ENCODE measurements at places on chromosomes 5 and 9.
A peak's percentile ranks its signal among the peaks of the same experiment; 100 is the strongest.

DNA sequence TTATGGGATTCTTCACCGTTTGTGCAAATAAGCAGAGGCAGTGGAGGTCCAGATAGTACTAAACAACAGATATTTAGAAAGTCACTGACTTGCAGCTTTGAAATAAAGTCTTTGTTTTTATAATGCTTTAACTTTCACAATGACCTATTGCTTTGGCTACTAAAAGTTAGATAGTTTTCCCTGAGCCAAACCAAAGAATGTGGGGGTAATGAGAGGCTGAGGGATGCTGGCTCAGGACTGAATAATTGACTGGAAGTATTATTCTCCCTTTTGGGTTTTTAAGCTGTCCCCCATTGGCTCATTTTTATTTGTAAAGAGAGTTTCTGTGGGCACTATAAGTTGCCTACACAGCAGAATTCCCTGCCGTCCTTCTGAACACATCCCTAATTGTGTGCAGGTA, 99.2 kb upstream of the ACTBL2 start:
- DNase-seq: no peak

DNA sequence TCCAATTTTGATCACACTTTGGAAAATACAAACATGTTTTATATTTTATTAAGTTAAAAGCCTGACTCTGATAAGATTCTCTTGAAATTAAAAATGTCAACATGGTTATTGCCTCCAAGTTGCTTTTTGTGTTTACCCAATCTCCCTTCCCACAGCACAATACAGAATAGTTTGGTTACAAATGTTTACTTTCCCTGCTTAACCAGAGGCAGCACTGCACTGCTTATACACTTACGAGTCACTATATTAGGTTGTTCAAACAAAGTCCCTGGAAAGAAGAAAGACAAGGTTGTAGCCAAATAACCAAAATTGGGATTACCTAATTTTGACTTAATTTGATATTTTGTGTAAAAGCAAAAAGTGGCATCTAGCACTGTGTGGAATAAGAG, 25.9 kb downstream of the SRFBP1 start:
- DNase-seq: no peak

DNA sequence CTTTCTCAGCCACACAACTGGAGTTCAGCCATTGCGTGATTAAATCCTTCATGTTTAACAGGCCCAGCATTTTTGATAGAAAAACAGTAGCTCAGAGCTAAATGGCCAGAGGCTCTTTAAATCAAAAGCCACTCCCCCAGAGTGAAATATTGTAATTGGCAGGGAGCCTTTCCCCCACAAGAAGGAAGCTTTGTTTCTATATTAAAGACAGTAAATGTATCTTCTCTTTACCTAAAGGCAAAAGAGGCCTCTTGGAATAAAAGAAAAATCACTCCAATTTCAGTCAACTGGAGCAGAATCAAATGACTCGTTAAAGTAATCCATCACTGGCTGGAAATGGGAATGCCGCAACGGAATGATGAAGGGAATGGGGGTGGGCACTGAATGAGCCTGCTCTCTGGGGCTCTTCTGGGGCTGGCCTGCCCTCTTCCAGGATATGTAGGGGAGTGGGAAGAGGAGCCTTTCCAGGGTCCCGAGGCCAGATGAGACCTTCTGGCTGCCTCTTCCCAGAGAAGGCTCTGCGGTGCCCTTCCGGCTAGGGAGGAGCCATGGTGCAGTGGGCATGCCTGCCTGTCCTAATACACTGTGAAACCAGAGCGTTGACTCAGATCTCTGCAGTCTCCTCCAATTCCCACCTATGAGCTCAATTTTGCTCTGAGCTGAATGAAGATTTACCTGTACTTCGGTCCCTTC, 45.2 kb downstream of the ANKDD1B start:
- no peak for DNase-seq

DNA sequence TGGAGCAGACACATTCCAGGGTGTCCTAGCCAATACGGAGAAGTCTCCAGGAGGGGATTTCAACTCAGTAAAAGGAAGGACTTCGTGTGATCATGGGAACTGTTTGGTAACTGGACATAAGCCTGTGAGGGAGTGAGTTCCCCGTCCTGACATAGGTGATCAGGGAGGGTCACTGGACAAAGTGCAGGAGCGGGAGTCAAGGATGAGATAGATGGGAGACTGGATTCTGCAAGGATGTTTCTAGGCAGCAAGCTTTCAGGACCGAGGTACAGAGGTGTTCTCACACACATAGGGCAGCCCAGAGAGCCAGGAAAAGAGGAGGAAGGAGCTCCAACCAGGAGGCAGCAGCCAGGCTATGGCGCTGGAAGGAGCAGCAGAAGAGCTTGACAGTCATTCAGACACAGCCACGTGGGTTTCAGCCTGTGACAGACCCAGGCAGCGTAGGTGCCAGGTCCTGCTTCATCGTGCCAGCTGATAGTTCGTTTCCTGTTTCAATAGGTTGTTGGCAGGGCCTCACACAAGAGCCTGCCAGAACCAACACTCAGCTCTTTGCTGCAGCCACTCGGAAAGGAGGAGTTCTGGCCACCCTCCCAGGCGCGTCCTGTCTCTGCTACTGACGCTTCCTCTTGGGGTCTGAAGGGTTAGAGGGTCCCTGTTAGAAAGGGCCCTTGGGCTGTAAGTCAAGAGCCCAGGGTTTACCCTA, 84.1 kb downstream of the AMBP start:
- peak; percentile 72 for DNase-seq

DNA sequence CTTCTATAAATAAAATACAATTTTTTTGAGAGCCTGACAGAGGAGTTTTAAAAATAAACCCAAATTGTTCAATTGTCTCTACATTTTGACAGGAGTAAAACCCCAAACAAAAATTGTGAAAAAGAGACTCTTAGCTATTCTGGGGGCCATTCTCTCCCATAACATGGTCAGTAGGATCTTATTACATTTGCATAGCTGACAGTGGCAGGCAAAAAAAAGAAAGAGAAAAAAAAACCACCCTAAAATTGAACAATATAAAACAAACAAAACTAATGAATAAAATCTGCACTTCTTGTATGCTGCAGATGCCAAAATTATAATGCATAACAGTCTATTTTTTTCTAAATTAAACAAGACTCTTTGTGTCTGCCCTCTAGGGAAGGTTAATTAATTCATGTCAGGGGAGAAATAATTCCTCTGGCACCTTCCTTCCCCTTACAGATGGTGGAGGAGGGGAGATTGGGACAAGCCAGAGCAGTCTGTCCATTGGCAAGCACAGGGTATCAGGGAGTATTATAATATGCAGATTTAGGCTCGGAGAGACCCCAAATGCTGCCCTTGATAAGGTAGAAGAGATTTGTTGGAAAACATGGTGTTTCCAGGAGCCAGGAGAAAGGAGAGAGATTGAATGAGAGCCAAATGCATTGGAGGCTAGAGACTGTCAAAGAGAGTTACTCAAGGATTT, 79.7 kb upstream of the CDH6 start:
- no peak for DNase-seq

- DNase-seq: peak; percentile 95
Measured at GRCh38 chr9:88076286-88077070, 61.8 kb downstream of the SPATA31C2 start.

DNA sequence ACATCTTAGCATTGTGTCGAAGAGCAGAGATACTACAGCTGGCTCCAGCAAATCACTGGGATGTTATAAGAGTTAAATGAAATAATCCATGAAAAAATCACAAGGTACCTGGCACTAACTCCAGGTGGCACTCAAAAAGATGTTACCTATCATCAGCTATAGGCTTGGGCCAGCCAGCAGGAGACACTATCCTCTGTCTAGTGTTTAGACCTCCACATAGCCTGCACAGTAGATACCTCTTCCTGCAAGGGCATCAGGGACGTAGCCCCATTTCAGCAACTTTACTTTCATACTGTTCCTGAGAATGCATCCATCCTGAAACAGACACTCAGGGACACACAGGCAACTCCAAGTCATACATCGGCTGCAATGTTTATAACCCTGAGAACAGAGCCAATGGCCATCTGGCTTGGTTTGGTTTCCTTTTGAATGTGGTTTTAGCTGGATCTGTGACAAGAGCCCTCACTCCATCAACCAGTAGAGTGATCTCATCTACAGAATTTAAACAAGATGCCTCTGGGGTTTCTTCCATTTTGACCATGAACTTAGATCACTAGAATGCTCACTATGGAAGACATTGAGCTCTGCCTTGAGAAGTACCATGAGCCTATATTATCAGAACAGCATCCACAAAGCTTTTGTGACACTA, 69.9 kb downstream of the TLE1 start:
- no peak for DNase-seq

- DNase-seq: no peak
Measured at GRCh38 chr5:130402906-130403305, 498.6 kb downstream of the CHSY3 start.

DNA sequence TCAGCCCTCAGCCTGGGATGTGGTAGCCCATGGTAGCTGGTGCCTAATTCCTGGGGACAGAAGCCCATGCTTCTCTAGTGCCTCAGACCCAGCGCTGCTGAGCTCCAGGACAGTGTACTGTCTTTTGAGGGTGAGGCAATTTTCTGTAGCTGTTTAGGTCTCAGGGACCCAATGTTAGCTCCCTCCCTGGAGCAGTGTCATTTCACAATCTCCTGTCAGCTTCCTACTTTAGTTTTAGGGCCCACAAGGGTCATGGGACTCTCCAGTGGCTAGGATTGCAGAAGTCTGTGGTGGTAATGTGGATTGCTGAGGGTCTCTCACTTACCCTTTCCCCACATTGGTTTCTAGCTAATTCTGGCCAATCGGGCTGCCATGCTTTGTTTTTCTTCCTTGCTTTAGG, 67.7 kb upstream of the CCL21 start:
- peak; percentile 4 for DNase-seq

DNA sequence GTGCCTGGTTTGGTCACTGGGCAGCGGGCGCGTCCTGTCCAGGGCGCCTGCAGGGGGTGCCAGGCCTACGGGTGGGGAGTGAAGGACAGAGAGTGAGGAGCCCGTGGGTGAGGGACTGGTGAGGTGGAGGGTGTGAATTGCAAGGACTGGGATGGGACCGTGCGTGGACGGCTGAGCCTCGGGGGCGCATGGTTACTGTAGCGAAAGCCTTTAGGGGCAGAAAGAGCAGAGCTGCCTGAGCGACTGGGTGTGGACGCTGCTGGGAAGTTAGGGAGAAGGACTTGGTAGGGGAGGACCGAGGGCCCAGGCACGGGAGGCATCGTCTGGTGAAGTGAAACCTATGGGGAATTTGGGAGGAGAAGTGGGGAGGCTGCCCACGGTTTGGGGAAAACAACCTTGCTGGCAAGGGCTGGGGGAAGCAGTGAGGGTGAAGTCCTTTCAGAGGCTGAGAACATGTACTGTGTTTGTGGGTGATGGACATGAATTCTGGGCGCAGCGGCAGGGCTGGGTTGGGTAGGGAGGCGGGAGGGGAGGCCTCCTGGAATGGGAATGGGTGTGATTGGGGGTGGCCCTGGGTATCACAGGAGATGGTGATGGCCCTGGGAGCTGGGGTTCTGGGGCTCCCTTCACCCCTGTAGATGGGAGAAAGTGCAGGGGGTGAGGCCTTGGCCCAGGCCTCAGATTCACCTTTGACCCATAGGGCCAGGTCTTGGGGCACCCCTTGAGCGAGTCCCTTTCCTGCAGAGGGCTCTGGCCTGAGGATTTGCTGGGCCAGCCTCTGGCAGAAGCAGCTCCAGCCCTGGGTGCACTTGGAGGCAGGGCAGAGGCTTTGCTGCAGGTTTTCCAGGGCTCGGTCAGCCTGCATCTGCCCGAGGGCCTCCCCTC, 1.7 kb upstream of the TOR4A start:
- peak; percentile 43 for DNase-seq

GRCh38 chr5:115962565-115963402, 509 bp downstream of the LVRN start:
- peak; percentile 50 for DNase-seq

- no peak for DNase-seq
Measured at GRCh38 chr9:626596-626995, 214.9 kb upstream of the DMRT1 start.

DNA sequence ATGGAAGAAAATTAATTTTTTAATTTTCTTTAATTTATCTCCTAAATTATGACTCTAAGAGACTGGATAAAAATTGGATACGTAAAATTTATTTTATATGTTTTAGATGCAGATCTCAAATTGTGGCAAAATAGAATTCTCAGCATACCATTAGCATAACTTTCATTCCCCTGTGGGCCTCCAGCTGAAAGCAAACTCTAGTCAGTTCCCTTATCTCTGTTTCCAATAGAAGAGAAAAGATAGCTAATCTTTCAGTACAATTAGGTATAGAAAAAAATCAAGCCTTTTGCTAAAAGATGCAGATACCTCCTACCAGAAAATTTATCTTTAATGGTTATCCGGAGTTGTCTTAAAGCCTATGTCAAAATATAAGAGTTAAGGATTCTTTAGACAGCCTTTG, 1530.6 kb downstream of the EFNA5 start:
- DNase-seq: no peak

GRCh38 chr9:93143830-93144530, 9.9 kb upstream of the NINJ1 start:
- peak; percentile 62 for DNase-seq

DNA sequence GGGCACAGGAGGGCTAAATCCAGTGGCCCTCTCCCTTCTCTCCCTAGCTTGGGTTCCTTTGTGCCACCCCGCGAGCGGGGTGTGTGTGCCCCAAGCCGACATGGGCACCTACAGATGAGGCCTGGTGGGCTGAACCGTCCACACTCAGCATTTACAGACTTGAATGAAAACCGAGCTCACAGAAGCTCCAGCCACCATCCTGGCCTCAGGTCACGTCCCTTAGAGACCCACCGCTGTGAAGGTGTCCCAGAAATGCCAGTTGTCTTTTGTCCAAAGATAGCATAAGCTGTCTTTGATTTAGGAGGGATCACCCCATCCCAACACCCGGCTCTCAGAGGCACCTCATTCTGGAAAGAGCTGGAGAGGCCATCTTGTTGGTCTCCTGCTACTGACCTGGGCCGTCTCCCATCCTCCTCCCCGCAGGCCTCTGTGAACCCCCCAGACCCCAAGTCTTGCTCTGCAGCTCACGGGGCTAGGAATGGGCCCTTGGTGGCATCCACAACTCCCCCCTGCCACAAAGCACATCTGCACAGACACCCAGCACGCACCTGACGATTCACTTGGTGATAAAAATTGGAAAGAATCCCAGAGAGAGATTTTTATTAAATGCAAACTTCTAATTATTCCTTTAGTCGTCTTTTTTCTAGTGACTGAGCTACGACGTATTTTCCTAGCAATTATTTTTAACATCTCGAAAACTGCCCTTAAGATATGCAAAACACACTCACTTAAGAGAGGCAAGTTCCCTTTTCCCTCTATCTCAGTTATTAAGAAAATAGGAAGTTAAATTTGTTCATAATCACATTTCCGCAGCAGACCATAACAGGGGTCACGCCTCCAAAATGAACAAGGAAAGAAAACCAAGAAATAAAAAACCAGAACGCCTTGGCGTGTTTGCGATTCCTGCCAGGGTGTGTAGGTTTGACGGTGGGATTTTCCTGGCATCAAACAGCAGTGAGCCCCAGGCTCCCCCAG, 80.5 kb upstream of the LMX1B start:
- DNase-seq: no peak

DNA sequence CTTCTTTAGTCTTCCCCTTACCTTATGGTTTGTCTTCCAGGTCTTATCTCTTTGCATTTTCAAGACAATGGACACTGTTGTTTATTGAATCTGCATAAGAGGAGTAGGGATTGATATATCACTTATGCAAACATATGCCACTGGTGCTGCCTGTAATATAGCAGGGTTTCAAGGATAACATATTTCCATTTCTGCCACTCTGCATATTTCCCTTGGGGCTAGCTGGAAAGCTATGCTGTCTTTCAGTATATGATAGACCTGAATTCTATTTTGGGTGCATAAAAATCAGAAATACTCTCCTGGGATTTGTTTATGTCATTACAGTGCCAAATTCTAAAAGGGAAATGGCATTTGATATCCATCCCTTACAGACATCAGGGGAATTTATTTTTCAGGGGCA, 400.2 kb downstream of the TLR4 start:
- DNase-seq: no peak

Data from mucosa of descending colon (tissue), 3 donors.